ENCODE measurements at places on chromosomes 2 and 18. TPM values are rescaled to one million over a fixed set of nuclear protein-coding genes. Genes with fewer than 3 reads are reported as not detected.

GRCh38 chr2:146229508-146230155 lies 1615.2 kb upstream of the ACVR2A start:
- no peak for DNase-seq

DNA sequence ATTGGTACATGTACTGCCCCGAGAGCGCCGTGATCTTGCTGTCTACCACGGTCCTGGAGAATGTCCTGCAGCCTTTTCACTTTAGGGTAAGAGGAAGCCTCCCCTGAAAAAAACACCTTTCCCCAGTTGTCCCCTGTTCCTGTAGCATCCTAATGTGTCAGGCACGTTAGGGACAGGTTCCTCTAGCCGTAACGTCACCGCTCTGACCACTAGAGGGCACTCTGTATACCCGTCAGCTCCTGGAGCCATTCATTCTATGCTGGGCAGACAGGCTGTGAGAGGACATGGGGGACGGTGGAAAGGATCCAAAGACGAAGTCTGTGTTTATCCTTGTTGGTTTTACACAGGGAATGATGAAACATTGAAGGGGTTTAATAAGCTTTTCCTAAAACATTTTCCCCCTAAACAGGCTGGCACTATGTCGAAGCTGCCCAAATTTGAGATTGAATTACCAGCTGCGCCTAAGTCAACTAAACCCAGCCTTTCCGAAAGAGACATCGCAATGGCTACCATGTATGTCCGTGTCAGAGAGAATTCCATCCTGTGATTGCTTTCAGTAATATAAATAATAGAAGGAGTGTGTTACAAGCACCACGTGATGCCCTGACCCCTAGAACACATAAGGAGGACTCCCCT lies 12.7 kb downstream of the RMC1 start:
- DNase-seq = peak; percentile 72

GRCh38 chr2:101969723-101970122 lies 22.0 kb upstream of the IL1R2 start:
- DNase-seq = no peak

GRCh38 chr2:195561116-195561921 lies 95.7 kb upstream of the SLC39A10 start:
- peak; percentile 87 for DNase-seq

GRCh38 chr18:32156855-32157254 lies 33.0 kb upstream of the MEP1B start:
- no peak for DNase-seq

- DNase-seq = peak; percentile 93
These were observed 20.3 kb upstream of the RBBP8 start for GRCh38 chr18:22912835-22913234.

DNA sequence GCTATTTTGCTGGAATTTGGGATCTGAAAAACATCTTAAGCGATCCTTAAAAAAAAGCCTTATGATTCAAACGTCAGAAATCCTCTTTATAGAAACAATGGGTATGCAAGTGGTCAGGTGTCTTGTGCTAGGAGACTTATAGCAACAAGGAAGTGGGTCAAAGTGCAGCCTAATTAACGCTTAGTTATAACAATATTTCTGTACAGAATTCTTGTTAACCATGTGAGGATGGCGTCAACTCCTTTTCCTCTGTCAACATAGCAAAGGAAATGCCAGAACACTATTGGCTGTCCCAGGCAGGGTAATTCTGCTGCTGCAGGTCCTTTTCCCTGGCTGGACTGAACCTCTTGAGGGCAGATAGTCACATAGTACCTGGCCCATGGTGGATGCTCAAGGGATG lies 189.4 kb downstream of the MSH2 start:
- no peak for DNase-seq

LIMS3 gene
- total RNA-seq = not detected

- DNase-seq = no peak
These were observed 37.8 kb upstream of the ITPRID2 start for GRCh38 chr2:181853696-181854095.

EGR4 gene
- not detected for total RNA-seq
